ENCODE measurements at places on chromosomes 5 and 9. TPM values are rescaled to one million over a fixed set of nuclear protein-coding genes. Genes with fewer than 3 reads are reported as not detected.

Gene NUTM2G
- not detected for total RNA-seq

Gene PCDHGC4
- 20.0 TPM for total RNA-seq

Gene HNRNPH1
- total RNA-seq = 480 TPM

Gene CPLANE1
- total RNA-seq = 72.8 TPM

DNA sequence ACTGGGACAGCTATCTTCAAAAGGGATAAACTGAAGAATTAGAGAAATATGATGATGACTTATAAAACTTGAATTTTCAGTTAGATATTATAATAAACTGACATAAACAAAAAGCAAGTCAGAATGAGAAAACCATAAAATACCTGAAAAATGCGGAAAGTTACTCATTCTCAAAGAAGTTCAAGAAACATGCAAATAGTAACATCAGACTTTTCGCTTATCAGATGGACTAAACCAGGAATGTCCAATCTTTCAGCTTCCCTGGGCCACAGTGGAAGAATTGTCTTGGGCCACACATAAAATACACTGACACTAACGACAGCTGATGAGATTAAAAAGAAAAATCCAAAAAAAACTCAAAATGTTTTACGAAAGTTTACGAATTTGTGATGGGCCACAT, 53.9 kb downstream of the DROSHA start:
- DNase-seq = no peak

DNA sequence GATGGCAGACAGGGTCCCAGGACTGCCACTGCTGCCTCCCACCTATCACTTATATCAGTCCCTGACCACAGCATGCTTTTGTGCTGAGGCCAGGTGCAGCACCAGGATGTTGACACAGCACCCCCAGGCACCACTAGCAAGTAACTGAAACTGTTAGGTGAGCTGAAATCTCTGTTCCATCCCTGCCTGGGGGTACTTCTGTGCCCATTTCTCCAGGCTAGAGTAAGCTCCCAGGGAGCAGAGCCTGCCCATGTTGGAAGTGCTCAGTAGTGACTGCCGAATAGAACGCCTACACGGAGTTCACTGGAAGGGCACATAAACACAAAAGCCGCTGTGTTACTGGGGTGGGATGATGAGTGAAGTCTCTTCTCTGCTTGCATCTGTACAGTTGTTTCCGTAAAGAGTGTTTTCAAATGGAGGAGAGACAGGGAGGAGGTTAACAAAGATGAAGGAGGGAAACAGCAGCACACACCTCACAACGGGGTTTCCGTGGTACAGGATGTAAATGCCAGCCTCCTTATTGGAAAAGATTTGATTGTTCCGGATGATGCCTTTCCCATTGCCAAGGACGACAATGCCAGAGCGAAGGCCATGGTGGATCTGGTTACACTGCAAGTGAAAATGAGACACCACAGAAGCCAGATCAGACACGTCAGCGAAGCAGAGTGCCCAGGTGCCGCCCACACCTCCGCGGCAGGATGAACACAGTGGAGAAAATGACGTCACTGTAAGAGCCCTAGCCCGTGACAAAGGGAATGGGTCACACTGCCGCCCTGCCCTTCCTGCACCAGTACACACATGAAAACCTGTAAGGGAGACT, 43.1 kb downstream of the POLR1E start:
- DNase-seq = no peak

GRCh38 chr9:37026113-37026930, 7.7 kb downstream of the PAX5 start:
- DNase-seq = no peak

- no peak for DNase-seq
These were observed 44.9 kb upstream of the STXBP1 start for GRCh38 chr9:127567035-127567729.

DNA sequence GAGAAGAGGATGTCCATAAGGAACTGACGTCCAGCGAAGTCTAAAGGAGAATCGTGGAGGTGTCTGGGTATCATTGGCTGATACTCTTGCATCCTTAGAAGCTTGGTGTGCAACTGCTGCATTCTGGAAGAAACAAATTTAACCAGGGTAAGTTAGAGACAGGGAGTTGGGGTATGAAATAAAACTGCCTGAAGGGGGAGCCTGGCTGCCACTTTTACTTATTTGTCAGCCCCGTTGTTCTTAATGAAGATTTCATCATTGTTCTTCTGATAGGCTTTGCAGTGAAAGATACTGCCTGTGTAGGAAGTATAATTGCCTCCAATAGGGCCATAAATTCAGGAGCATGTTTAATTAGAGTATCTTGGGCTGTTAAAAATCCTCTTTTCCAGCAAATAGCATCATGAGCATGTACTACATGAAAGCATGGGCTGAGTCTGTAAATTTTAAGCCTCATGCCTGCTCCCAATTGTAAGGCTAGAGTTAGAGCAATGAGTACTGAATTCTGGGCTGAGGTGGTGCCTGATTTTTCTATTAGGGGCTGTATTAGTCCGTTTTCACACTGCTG, 1264.5 kb upstream of the ACO1 start:
- DNase-seq = no peak

DNA sequence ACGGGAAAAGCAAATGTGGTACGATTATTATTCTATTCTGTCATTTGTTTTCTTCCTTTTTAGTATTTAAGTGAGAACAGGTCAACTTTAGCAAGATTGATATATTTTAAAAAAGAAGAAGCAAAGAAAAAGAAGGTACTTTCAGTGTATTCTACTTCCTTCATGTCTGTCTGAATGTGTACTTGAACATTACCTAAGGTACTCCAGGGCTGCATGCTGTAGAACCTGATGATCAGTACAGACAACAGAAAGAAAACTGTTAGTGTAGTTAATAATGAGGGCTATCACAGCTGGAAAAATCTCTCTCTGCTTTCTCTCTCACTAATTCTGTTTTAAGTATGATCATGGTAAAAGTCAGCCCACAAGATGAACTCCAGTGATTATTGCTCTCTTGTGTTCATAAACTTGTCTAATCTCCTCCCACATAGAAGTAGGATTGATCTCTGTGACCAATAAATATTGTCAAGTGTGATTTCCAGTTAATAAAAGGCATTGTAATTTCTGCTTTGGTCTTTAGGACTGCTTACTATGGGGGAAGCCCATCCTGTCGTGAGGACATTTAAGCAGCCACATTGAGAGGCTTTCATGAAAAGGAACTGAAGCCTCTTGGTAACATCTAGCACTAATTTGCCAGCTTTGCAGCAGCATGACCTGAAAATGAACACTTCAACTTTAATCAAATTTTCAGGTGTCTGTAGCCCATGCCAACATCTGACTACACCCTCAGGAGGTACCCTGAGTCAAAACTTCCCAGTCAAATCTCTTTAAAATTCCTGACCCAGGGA, 864.0 kb upstream of the ACO1 start:
- no peak for DNase-seq

- no peak for DNase-seq
These were observed 157.9 kb upstream of the FBN2 start for GRCh38 chr5:128695791-128696530.

- no peak for DNase-seq
These were observed 18.4 kb downstream of the LSM11 start for GRCh38 chr5:157761690-157762621.

DNA sequence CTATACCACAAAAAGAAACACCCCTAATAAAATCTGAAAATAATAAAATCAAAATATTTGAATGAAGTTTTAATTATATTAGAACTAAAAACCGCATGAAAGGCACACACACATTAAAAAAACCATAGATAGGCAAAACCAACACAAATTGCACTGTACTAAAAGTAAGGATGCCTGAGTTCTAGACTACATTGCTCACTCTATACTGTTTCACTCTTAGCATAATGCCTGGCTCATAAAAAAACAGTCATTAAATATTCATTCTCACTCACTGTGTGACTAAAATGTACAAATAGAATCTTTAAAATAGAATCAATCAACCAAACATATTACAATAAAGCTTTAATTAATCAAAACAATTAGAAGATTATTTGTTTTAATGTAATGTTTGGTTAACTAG, 41.7 kb downstream of the CETN3 start:
- no peak for DNase-seq
